ENCODE measurements at places on chromosomes 2 and 18.

DNA sequence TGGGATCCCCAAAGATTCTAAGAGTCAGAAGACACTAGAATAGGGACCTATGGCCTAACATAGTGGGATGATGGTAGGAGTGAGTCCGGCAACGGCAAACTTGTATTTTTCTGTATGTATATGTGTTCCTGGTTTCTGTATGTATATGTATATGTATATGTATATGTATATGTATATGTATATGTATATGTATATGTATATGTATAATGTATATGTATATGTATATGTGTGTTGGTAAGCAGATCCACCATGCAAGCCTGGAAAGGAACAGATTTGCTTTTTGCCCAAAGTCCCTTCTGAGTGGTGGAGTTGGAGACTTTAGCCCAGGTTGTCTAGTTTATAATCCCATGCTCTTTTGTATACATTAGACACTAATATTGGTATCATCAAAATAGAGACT is 46.6 kb downstream of the MFSD6 start:
- no peak for DNase-seq

- no peak for DNase-seq
Observed at GRCh38 chr2:29811378-29811777, 110.0 kb downstream of the ALK start.

GRCh38 chr2:68970566-68971265 is 3.7 kb upstream of the GKN1 start:
- DNase-seq = no peak

GRCh38 chr18:45349019-45349418 is 266.3 kb upstream of the SLC14A2 start:
- no peak for DNase-seq

- no peak for DNase-seq
Observed at GRCh38 chr2:216499641-216500218, 1.1 kb downstream of the RPL37A start.

DNA sequence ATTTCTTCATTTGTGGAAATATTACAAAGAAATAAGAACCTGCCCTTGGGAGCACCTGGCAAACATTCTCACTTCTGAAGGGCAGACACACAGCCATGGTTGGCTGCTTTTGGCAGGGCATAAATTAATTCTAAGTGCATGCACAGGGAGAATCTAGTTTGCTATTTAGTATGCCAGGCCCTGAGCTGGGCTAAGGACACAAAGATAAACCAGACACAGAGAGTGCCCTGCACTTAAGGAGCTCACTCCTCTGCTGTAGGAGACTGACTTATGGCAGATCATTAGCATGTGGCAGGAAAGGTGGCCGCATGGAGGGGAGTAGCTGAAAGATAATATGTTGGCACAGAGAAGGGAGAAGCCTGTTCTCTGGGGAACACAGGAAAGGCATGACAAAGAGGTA is 367.0 kb downstream of the LPIN1 start:
- no peak for DNase-seq

DNA sequence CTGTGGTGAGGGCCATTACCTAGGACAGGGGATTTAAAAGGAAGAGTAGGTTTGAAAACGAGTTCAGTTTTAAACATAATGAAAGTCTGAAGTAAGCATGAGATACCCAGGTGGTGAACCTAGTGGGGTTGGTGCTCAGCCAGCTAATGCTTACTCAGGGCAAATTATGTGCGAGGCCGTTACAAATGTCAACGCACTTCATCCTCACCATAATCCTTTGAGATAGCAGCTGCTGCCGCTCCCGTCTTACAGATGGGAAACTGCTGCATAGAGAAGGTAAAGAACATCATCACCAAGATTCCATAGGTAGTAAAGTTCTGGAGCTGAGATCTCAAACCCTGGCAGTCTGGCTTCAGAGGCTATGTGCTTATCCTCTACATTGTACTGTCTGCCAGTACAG is 209.0 kb downstream of the DYM start:
- DNase-seq = no peak

- no peak for DNase-seq
Observed at GRCh38 chr2:233821196-233821595, 33.1 kb downstream of the HJURP start.

DNA sequence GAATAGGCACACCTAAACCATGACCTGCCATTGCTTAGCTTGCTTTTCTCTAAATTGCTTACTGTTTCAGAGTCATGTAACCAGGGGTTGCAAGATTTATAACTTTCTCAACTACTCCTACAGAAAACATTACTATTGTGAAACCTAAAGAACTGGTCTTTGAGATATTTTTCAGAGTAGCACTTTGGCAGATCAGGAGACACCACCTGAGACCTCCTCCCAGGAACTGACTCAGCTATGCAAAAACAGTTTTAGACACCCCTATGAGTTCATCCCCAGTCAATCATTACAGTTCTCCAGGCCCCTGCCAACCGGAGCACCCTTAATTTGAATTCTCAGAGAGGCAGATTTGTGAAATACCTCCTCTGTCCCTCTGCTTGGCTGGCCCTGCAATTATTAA is 80.3 kb downstream of the MBOAT2 start:
- no peak for DNase-seq

- no peak for DNase-seq
Observed at GRCh38 chr2:109185338-109185737, 56.3 kb downstream of the SH3RF3 start.

- peak; percentile 93 for DNase-seq
Observed at GRCh38 chr2:38653715-38654527, 12.0 kb upstream of the GALM start.

DNA sequence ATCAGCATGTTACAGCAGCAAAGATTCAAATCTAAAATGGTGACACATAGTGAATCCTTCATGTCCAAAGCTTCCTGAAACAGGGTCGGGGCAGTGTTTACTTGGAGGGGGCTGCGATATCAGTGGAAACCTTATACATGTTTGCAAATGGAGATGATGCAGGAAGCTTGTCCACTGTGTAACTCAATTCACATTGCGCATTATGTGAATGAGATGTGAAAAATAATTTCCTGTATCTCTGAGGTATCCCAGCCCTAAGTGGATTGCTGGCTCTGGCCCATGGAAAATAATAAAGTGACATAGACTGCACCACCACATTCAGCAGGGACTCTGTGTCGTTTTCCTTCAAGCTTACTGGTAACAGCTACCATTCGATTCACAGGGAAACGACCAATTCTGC is 505.5 kb downstream of the GALR1 start:
- DNase-seq = no peak

GRCh38 chr2:31337860-31338259 is 76.7 kb downstream of the XDH start:
- no peak for DNase-seq

Data from activated CD8-positive, alpha-beta T cell treated with anti-CD3 and anti-CD28 coated beads for 36 hours (primary cell).